ENCODE measurements at places on chromosomes 13 and 19.
A peak's percentile ranks its signal among the peaks of the same experiment; 100 is the strongest.

DNA sequence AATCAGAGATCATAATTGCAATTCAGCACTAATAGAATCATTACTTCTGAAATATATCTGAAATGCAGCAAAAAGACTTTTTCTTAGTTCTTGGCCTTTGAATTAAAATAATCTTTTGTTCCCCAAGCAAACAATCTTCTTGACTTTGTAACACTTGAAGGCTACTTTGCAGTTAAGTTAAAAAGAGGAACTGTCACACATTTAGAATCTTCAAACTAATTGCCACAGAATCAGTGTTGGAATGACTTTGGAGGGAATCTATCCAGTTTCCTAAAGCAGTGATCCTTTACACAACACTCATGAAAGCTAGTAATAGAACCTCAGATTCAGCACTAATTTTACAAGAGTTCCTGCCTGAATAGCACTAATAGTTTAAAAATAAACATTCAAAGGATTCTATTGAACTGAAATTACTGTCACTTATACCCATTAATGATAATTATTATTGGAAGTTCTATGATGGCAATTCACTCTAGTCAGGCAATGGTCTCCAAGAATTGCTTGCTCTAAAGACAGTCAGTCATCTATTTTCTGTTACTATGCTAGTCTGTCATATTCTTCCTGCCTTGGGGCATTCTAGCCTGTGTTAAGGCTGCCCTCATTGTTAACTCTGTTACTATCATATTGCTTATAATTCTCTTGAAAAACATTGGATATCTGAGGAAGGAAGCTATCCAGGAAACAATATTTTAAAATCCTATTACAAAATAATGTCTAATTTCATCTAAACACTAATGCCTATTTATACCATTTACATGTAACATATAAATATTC, 362.4 kb downstream of the DIAPH3 start:
- no peak for DNase-seq

- DNase-seq: no peak
Observed at GRCh38 chr19:38139122-38139521, 84.9 kb downstream of the DPF1 start.

GRCh38 chr13:51827254-51827653, 17.7 kb downstream of the TMEM272 start:
- no peak for DNase-seq

DNA sequence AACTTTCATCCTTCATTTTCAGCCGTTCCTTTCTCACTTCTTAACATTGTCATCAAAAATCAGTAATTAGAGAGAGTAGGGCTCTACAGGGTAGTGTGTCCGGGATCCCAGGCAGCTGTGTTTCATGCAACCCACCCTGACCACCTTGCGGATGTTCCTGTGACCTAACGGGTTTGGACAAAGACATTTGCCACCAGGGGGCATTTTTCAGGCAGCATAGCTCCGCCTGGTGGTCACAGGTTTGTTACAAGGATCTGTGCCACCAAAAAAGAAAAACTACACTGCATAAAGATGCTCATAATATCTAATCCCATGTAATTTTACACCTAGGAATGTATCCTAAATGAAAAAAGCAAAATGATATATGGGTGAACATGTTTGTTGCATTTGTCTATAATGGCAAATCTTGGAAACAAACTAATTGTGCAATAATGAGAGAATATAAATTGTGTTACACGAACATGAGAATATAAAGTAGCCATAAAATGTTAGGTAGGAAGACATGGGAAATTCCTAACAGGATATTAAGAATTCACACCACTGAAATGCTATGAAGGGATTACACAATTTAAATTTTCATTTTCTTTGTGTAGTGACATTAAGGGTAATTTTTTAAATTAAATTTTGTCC, 123.0 kb downstream of the SLC7A1 start:
- DNase-seq: no peak

GRCh38 chr19:47375694-47376588, 26.8 kb downstream of the DHX34 start:
- DNase-seq: no peak

DNA sequence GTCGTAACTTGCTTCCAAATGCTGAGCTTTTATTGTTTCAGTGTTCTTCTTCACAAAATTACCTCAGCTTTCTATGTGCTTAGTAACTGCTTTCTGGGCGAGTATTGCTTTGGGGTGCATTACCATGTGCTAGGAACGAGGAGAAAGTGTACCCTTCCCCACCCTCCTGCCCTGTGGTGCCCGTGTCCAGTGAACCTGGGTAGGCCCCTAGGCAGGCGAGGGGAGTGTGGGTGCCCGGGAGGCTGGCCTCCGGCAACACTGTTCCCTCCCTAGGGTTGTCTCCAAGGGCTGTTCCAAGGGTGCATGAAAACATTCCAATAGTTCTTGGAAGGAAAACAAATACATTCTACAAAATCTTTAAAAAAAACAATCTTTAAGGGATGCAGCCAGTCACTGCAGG, 216.5 kb upstream of the SOX1 start:
- DNase-seq: no peak

DNA sequence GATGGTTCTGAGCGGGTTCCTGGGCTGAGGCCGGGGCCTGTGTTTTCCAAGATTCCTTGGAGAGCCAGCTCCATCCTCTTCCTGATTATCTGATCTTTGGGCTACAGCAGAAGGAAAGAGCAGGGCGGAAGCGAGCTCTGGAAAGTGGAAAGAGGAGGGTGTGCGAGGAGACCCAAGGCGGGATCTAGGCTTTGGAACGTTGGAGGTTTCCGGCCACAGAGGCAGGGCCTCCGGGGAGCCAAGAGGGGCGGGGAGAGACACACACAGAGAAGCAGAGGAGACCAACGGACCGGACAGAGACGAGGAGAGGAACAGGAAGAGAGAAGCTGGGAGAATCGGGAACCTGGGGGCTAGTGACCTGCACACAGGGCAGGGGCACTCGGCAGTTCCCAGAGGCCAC, at the start of gene CLEC11A:
Gene CLEC11A, plus strand, starts transcription at position 296 of the 400 bp plus-strand sequence. CDS start 162 bp downstream, outside the sequence.
- DNase-seq: no peak

- no peak for DNase-seq
Observed at GRCh38 chr13:94112731-94113130, 366.8 kb downstream of the DCT start.

DNA sequence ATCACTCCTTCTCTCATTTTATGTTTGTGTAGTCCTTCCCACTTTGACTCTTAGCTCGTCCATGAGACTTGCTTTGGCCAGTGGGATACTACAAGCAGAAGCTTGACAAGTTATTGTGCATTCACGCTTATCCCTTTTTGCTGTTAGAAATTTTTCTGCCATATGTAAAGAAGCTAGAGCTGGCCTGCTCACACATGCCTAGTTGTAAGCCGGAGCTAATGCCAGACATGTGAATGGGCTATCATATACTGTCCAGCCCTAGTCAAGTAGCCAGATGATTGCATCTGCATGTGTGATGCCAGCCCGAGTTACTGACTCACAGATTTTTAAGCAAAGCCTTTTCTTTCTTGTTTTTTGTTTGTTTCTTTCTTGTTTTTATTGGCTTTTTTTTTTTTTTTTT, 460.7 kb downstream of the TDRD3 start:
- no peak for DNase-seq

DNA sequence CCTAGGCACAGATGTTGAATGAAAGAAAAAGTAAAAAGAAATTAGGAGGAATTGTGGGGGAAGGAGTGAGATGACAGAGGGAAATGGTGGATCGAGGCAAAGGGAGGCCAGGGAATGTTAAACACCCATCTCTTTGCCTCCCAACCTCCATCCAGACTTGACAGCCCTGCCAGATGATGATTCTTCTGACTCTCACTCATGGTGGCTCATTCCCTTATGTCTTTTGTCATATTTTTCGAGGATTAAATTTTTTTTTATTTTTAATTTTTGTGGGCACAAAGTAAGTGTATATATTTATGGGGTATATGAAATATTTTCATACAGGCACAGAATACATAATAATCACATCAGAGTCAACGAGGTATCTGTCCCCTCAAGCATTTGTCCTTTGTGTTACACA, 42.8 kb downstream of the ADGRE1 start:
- no peak for DNase-seq

GRCh38 chr19:42045575-42045974, 24.4 kb downstream of the GRIK5 start:
- no peak for DNase-seq

GRCh38 chr13:66586489-66586888, 643.6 kb downstream of the PCDH9 start:
- no peak for DNase-seq

GRCh38 chr19:3196933-3197205, 11.1 kb downstream of the NCLN start:
- DNase-seq: no peak

GRCh38 chr19:51128227-51128626, 3.5 kb downstream of the SIGLEC9 start:
- no peak for DNase-seq

- peak; percentile 31 for DNase-seq
Observed at GRCh38 chr19:53511933-53512374, 26.0 kb upstream of the ZNF331 start.

GRCh38 chr13:59679254-59679653, 484.5 kb downstream of the DIAPH3 start:
- no peak for DNase-seq

DNA sequence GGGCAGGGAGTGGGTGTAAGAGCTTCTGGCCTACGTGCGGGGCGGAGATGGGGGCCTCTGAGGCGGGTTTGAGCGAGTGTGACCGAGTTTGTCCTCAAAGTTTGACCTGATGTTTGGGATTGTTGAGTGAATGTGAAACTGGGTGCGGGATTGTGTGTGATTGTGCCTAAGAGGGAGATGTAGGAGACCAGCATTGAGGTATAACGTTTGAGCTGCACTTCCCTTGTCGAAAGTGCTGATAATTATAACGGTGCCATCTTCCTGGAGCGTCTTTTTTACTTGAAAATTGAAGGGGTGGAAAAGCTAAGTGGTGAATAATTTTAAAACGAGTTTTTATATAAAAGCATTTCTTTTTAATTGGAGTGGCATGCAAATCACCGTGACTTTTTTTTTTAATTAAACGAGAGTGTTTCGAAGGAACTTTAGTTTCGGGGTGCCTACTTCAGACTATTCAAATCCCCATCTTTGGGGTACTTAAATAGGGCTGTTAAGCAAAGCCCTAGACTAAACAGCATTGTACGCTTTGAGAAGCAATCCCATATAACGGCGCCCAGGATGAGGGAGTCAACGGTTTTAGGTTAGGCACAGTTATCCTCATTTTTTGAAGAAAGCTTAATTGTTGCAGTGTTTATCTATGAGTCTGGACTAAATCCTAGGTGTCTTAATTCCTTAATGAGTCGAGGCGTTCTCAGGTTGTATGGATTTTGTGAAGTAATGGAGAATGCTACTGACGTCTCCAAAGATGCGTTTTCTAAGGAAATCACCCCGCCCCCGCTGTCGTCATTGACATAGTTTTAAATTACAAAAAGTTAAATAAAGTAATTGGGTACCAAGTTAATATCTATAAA, 594 bp downstream of the ZNF146 start:
- peak; percentile 12 for DNase-seq

DNA sequence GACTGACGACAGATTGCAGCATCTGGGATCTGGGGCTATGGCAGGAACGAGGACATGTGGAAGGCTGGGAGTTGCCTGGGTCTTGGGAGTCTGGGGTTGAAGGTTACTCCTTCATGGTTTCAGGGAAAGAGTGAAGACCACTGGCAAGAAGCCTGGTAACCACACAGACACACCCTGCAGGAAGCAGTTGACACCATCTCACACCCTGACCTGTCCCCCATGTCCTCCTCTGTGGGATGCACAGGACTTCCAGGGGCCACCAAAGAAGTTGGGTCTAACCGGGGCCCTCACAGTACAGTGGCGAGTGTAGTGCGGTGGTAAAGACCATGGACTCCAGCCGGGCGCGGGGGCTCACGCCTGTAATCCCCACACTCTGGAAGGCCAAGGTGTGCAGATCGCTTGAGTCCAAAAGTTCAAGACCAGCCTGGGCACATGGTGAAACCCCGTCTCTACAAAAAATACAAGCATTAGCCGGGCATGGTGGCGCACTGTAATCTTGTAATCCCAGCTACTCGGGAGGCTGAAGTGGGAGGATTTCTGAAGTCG, 10.6 kb upstream of the FFAR2 start:
- DNase-seq: no peak

DNA sequence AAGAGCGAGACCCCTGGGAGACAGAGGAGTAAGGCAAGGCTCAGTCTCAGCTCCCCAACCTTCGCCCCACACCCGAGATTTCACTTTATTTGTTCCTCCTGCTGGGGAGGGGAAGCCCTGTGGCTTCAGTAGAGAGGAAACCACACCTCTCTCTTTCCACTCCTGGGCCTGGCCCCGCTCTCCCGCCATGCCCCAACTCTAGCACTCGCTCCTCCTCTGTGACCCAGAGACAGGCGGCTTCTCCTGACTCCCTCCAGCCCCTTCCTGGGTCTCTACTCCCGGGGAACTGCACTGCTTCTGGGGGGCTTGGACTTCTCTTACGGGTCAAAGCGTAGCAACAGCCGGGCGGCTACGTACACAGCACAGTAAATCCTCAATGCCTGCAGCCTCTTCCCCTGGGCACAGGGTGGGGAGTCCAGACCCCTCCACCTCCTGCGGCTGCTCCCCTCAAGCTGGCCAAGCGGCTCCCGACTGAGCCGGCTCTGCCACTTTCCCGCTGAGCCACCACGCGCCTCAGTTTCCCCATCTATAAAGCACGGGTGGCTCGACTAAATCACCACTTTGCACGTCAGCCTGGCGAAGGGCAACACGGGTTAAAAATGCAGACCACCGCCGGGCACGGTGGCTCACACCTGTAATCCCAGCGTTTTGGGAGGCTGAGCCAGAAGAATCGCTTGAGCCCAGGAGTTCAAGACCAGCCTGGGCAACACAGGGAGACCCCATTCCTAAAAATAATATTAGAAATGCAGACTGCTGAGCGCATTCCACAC, 1.4 kb downstream of the RNF126 start:
- no peak for DNase-seq

DNA sequence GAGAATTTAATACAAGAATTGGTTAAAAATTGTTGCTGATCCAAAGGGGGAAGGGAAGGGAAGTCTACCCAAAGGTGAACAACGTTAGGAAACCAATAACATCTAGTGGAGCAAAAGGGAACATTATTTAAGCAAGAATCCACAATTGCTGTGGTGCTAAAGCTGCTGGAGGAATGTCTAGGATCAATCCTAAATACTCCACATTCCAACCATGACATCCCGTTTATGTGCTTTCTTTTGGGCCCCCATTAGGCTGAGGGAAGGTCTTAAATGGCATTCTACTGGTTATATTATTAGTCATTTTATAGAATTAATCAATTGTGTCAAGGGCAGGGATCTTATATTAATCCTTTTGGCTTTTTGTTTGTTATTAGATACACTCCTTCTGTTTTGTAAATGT, 39.9 kb upstream of the VWA8 start:
- no peak for DNase-seq

GRCh38 chr19:17303167-17303939, at the start of gene ABHD8:
Gene ABHD8, minus strand, starts transcription at chr19:17303425. Its CDS starts 1,809 bp downstream, at chr19:17301616.
- peak; percentile 78 for DNase-seq

Data from HS-27A (cell line).